ENCODE measurements at places on chromosomes 7 and 10.
A peak's percentile ranks its signal among the peaks of the same experiment; 100 is the strongest.

GRCh38 chr7:75820688-75821087, 7.1 kb upstream of the CCL24 start:
- no peak for DNase-seq

DNA sequence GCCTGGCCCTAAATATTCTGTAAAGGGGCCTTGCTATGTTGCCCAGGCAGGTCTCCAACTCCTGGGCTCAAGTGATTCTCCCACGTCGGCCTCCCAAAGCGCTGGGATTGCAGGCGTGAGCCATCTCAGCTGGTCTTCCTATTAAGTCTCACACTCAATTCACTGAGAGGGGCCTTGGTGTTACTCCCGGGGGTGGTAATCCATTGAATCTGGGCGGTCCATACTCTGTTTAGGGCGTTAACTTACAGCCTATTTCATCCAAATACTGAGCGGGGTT, 665 bp upstream of the SRRT start:
- DNase-seq: no peak

GRCh38 chr10:31708474-31708873, 220.2 kb downstream of the ARHGAP12 start:
- DNase-seq: no peak

- no peak for DNase-seq
Measured at GRCh38 chr7:102912742-102913141, at the start of gene LRRC17. TSS of gene LRRC17 (plus strand) at chr7:102913000. CDS start at chr7:102933914, 20,914 bp downstream.

- no peak for DNase-seq
Measured at GRCh38 chr7:130279906-130280305, 13.1 kb upstream of the CPA4 start.

- DNase-seq: no peak
Measured at GRCh38 chr10:2828741-2829140, 238.6 kb upstream of the PFKP start.

DNA sequence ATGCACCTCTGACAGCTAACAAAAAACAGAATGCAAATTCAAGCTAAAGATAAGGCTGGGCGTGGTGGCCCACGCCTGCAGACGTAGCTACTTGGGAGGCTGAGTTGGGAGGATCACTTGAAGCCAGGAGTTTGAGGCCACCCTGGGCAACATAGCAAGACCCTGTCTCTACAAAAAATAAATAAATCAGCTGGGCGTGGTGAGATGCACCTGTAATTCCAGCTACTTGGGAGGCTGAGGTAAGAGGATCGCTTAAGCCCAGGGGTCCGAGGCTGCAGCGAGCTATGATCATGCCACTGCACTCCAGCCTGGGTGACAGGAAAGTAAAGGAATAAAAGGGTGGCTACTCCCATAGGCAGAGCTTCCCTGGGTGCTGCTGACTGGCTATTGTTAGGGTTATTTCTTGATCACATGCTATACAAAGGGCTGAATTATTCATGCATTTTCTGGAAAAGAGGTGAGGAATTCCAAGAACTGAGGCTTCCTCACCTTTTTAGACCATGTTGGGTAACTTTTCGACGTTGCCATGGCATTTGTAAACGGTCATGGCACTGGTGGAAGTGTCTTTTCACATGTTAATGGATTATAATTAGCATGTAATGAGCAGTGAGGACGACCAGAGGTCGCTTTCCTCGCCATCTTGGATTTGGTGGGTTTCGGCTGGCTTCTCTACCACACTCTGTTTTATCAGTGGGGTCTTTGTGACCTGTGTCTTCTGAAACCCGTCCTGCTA, 6.9 kb upstream of the PSMG3 start:
- no peak for DNase-seq

DNA sequence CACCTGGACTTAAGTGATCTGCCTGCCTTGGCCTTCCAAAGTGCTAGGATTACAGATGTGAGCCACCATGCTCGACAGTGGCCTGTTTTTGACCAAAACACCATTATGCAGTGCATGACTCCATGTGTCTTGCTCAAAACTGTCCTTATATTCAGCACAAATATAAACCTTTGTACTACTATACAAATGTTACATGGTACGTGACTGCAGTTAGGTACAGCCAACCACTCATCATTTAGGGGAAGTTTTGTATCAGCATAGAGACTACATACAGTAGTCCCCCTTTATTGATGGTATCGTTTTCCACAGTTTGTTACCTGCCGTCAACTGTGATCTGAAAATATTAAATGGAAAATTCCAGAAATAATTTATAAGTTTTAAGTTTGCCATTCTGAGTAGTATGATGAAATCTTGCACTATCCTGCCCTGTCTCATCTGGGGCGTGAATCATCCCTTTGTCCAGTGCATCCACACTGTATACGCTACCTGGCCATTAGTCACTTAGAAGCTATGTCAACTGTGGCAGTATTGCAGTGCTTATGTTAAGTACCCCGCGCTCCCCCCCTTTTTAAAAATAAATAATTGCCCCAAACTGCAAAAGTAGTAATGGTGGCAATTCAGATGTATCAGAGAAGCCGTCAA, 23.3 kb upstream of the ZNF282 start:
- no peak for DNase-seq

GRCh38 chr7:76261931-76262330, 40.5 kb upstream of the HSPB1 start:
- no peak for DNase-seq

DNA sequence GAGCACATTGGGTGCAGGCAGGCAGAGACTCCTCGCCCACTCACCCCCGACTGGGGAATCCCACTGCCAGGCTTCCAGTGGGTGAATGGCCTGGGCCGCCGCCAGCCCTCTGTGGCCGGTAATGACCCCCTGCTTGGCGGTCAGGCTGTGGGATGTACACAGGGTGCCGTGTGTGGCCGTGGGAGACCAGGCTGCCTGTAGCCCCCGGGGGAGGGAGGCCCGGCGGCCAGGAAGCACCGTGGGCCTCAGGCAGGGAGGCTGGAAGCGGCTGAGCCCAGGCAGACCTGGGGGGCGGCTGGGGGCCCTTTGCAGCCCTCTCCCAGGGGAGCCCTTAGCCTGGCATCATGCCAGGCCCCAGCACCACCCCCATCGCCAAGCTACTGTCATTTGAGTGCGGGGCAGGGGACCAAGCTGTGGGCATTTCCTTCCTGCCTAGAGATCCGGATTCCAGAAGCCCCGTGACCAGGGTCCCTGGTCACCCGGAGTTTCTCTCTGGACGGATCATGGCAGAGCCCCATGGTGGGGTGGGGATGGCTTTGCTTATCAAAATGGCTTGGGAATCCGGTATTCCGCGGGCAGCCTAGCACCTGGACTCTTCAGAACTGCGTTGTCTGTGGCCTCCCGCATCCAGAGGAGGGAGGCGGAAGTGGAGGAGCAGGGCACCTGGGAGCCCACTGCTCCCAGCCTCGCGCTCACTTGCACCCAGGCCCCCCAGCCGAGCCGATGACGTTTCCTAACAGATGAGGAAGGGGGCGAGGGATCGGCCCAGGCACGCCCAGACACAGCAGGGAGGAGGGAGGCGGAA, 1.1 kb downstream of the TTYH3 start:
- DNase-seq: peak; percentile 22

GRCh38 chr10:62460393-62460792, 86.2 kb downstream of the ZNF365 start:
- no peak for DNase-seq

DNA sequence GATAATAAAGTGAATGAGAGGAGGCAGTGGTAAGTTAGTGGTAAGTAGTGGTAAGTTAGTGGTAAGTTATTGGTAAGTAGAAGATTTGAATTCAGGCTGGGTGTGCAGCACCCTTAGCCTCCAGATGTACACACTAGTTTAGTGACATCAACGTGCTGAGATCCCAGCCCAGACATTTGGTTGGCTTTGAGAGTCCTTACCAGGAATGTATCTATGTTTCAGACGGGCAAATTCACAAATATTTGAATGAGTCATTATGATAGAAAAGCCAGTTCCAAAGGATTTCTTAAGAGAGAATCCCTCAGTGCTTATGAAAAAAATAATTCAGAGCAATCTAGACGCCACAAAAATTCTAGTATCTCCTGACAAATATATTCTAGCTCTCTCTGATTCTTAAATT, 70.0 kb downstream of the ARL4A start:
- DNase-seq: no peak

GRCh38 chr7:7921830-7922229, 46.8 kb upstream of the GLCCI1 start:
- DNase-seq: no peak

- DNase-seq: no peak
Measured at GRCh38 chr10:22723343-22723779, 9.0 kb upstream of the PIP4K2A start.

DNA sequence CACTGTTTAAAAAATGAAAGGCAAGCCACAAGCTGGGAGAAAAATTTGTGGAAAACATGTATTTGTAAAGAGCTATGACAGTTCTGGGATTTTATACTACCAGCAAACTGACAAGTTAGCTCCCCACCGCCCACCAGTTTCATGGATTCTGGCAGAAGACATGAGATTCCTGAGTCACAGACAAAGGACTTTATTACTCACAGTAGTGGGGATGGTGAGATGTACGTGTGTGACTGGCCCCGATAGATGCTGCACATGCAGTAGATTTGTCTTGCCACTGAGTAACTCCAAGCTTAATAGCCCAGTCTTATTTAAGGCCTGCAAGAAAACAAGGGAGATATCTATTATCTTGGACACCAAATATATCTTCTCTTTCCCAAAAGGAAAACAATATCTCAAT, 281.7 kb downstream of the AHR start:
- no peak for DNase-seq

- no peak for DNase-seq
Measured at GRCh38 chr7:94049615-94050014, 45.5 kb upstream of the BET1 start.

DNA sequence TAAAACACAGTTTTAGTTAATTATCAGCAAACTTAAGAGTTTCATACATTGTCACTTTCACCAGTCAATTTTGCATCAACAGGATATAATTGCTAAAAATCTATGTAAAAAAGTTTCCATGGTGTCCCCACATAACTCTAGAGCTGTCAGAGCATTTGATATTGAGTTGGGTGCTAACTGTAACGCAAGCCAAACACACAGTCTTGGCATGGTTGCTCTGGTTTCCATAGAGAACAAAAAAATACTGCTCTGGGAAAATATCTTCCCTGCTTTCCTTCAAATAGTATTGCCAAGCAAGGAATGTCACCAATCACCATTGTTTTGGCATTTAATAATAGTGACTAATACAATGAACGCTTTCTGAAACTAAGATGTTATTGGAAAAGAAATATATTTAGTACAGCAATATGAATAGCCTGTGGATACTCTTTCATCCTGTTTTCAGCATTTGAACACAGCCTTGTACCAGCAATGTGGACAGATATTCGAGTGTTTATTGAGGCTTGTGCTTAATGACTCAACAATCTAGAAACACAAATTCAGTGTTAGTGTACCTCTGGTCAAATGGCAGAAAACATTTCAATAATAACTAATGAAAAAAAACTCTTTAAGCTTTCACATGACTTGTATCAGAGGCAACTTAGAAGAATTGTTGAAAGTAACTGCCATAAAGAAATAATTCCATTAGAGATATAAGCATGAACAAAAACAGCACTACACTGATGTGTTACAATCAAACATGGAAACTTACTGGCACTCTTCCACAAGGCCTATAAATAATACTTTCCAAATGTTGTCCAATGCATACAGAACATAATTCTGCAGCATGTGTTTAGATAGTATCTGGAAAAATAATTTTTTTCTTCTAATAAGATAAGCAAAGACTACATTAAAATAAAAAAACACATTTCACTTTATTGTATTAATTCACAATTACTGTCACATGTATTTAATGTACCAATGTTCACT, 1469.5 kb upstream of the CELF2 start:
- DNase-seq: no peak

DNA sequence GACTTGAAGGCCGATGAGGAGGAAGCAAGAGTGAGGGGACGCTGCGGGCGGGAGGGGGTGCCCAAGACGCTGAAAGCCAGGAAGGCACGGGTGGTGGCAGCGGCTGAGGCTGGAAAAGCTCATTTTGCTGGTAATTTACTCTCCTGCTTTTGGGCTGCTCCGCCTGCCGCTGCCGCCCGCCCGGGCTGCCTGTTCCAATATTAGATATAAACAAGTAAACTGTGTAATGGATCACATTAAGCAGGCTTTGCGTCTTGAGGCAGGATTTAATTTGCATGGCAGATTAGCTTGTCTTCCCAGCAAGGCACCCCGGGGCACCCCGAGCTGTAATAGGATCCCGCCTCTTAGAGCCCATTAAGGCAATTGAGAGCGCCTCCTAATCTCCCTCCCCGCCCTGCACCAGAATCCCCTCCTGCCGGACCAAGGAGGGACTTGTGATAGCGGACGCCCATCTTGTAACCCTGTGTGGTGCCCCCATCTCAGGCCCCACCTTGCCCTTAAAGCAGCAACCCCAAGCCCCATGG, 46.1 kb upstream of the SLF2 start:
- DNase-seq: no peak

DNA sequence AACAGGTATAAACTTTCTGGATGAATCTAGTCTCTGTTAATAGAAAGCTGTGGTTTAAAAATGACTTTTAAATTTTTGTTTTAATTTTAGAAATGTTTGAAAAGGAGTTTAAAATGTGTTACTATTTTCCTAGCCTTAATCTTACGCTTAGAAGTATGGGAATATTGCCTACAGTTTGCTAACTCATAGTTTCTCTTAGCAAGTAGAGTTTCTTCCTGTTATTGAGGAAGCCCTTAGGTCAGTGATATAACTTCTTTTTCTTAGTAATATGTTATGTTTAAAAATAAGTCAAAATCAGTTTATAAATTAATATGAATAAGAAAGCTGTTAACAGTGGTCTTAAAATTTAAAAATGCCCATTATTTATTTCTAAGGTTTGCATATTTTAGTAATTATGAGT, 3.1 kb downstream of the STARD3NL start:
- no peak for DNase-seq

GRCh38 chr10:6514180-6514579, 65.9 kb downstream of the PRKCQ start:
- DNase-seq: no peak

DNA sequence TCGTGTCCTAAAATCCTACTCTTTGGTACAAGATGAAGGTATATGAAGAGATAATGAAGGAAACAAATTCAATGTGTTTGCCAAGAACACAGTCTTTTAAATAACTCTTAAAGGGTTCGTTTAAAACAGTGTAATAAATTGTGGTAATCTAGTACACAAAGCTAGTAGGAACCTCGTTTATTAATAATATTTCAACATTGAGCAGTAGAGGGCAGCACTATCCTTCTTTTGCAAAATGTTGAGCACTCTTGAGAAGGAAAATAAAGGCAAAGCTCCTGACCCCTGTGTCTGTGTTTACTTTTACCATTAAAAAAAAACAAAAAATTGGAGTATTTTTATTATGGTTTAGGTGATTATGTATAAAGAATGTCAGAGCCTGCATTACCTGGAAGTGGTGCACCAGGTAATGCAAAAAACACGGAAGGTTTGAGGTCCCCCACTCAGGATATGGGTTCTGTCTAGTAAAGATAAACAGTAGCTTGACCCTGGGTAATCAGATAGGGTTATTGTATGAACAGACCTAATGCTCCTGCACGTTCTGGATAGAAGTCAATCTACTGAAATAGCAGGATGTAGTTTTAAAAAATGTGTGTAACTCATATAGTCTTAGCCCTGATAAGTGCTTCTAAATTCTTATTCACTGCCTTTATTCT, 5.7 kb upstream of the GOT1 start:
- DNase-seq: no peak

GRCh38 chr10:77401683-77402082, 235.9 kb downstream of the KCNMA1 start:
- no peak for DNase-seq

All from activated naive CD4-positive, alpha-beta T cell (primary cell).